ENCODE measurements at places on chromosomes 5 and 9.

- no peak for DNase-seq
These were observed 754 bp downstream of the GFPT2 start for GRCh38 chr5:180352116-180353047.

DNA sequence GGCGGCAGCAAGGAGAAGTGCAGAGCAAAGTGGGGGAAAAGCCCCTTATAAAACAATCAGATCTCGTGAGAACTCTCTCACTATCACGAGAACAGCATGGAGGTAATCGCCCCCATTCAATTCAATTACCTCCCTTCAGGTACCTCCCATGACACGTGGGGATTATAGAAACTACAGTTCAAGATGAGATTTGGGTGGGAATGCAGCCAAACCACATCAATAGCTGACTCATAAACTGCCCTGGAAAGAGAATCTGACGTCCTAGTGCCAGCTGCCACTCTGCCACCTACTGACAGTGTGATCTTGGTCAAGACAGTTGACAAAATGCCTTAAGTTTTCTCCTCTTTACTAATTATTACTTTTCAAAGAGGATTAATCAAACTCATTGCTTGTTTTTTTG lies 128.3 kb downstream of the GPBP1 start:
- DNase-seq, result peak; percentile 11

DNA sequence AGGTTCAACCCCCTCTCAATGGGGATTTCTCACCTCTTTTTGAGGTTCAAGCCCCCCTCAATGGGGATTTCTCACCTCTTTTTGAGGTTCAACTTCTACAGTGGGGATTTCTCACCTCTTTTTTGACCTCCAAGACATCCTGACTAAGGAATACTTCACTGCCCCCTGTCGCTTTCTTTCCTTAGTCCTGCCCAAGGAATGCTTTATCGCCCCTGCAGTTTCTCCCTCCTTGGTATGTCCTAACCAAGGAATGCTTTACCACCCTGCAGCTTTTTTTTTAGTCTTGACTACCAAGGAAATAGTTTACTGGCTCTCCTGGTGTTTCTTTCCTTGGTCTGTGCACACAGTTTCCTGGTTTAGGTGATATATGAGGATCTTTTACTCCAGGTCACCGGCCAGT lies 9.6 kb upstream of the IRGM start:
- DNase-seq, result no peak

- DNase-seq, result no peak
These were observed 300 bp downstream of the FAM163B start for GRCh38 chr9:133608889-133609288.

GRCh38 chr5:38258319-38259061 lies at the start of gene EGFLAM:
TSS of gene EGFLAM (plus strand) at chr5:38258559. CDS start at chr5:38258755, 196 bp downstream.
- DNase-seq, result no peak

DNA sequence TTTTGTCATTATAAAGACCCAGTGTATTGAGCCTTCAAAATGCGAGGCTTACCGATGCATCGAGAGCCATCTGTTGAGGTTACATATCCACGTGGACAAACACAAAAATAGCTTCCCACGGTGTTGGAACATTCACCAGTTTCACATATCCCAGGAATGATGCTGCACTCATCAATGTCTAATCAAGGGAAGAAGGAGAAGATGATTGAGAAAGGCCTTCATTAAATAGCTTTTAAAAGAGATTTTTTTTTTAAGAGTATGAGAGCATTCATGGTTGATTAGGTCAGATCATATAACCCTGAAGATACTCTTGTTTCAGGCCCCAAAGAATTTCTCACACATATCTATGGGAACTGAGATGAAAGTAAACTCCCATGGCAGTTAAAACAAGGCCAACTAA lies 129.4 kb downstream of the FBN2 start:
- DNase-seq, result no peak

GRCh38 chr9:101586651-101587050 lies 8.1 kb downstream of the PPP3R2 start:
- no peak for DNase-seq

GRCh38 chr9:114655689-114656088 lies 1.9 kb downstream of the TEX53 start:
- DNase-seq, result no peak

DNA sequence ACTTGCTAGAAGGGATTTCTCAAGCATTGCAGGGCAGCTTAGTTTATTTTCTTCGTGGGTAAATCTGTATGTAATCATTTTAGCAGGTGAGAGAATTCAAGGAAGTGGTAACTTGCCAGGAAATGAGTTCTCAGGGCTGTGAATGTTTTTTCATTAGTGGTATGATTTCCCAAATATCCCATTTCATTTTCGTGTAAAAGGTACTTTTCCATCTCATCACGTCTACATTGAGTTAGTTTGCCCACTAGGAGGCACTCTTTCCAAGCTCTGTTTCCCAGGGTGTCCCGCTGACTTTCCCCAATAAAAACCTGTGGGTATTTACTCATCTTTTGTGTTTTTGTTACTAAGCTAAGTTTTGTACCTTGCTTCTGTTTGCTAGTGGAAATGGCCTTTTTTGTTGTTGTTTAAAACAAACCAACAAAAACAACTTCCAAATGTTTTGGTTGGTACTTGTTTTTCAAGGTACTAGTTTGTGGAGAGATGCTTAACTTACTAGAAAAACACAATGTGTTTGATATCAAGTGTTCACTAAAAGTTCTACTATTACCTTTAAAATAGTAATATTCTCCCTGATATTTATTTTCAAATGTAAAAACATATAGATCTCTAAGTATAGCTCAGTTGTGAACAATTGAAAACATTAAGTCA lies 373.6 kb downstream of the ADGRV1 start:
- DNase-seq, result no peak

DNA sequence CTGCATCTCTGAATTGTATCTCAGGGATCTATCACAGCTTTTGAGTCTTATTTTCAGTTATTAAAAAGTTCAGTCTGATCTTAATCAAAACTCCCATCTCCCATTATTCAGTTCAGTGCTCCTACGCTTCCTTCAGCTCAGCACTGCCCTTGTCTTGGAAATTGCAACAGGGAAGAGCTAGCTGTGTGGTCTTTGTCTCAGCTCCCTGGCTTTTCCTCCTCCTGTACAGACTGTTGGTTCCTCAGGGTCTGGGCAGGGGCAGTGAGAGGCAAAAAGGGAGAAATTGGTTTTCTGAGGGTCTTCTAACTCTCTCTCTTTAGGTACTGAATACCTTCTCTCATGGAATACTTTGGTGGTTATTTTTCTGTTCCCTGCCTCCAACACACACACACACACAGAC lies 48.2 kb downstream of the PDE8B start:
- no peak for DNase-seq

DNA sequence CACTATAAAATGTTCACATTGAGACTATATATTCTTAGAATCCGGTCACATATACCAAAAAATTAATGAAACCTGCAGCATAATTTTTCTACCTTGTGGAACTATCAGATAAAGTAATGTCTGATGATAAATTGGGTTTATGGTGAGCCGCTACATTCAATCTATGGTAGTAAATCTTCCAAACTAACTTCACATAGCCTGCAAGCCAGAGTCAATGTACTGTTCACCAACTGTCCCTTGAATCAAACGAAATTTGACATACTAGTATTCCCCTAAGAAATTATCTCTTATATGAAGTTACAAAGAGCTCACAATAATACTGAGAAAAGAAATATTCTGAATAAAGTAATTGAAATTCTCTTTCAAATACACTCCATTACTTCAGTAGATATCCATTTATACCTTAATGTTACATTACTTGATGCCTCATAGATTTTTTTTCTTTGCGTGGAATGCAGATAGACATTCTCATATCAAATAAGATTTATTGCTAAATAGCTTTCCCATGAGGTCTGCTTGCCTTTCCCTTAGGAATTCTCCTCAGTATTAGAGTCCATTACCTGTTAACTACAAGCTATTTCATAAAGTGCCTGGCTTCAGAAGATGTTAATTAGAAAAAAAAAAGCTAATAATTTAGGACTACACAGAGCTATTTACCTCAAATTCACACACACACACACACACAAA lies 169.5 kb downstream of the PTPRD start:
- DNase-seq, result no peak

DNA sequence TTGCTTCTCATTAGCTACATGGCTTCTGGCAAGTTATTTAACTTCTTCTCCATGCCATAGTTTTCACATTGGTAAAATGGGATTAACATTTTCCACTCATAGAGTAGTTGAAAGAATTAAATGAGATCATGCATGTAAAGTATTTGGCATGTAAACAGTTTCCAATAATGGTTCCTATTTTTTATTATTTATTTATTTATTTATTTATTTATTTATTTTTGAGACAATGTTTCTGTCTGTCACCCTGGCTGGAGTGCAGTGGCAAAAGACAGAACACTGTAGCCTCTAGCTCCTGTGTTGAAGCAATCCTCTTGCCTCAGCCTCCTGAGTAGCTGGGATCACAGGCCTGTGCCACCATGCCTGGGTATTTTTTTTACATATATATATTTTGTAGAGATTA lies 117.7 kb downstream of the DOCK2 start:
- DNase-seq, result no peak

DNA sequence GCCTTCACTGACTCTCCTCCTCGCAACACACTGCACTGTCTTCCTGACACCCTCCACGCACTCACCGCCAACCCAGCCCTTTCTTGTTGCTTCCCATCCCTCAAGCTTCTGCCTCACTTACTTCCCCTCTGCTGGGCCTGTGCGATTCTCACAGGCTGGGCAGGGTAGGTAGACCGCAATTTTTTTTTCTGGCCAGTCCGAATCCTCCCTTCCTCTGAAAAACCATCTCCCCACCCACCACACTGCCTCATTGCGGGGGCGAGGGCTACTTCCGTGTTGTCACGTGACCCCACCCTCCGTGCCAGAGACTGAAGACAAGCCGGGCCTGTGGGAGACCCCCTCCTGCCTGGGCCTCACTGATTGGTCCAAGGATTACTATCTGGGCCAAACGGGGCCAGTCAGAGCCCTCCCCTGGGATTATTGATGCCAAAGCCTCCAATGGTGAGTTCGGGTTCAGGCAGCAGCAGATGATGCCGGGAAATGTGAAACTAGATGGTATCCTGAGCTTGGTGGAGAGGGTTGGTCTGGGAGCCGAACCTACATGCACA lies 73.1 kb downstream of the STK10 start:
- peak; percentile 52 for DNase-seq

DNA sequence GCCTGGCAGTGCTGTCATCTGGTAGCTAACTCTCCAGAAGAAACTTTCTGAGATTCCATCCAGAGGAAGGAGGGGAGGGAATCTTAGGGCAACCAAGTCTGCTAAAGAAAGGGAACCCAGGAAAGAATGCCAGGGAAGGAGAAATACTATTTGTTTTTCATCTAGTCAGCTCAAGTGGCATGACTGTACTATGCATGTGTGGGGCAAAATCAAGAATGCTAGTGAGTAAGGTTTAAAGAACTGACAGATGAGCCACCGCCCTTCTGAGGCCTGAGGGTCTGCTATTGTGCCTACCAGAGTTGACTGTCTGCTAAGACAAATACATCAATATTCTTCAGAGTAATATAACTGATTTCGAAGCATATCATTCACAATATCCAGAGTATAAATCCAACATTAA lies 204.2 kb downstream of the SLC12A2 start:
- DNase-seq, result no peak

GRCh38 chr9:137115394-137116026 lies 977 bp upstream of the DPP7 start:
- no peak for DNase-seq

DNA sequence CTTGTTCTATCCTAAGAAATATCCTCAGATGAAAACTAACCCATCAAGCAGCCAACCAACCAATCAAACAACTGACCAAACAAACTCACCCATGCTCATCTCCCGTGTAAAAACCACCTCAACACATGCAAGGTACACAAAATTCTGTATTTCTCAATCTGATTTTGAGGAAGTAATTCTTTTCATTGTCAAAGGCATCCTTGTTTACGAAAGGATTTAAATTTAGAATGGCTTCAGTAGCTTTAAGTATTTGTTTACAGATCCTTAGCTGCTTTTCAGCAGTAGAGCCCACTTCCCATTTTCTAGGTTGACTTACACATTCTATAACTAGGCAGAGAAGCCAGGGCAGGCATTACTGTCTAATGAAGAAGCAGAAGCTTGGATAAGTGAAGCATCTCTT lies 78.6 kb downstream of the NTRK2 start:
- DNase-seq, result no peak

DNA sequence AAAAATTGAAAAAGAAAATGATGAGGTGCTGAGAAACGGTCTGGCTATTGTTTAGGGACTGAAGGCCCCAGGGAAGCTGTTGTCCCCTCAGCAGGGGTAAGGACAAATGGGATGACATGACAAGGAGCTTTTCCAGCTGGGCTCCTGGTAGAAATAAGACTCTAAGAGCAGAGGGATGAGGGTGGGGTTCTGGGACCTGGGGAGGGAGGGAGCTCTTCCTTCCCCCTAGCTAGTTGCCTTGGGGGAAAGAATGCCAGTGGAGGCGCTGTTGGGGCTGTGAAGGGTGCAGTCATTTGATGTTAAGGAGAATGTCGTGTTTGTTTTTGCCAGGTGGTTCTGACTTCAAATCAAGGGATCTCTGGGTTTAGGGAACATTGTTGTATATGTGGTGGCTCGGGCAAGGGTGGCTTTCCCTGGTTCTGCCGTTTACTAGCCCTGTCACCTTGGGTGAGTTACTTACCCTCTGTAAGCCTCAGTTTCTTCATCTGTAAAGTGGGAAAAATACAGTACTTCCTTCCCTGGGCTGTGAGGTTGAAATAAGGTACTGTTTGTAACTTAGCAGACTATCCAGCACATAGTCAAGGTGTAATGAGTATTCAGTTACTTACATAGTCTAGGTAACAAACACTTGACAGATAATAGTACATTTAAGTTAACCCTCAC lies 47.8 kb downstream of the WWC1 start:
- DNase-seq, result no peak

DNA sequence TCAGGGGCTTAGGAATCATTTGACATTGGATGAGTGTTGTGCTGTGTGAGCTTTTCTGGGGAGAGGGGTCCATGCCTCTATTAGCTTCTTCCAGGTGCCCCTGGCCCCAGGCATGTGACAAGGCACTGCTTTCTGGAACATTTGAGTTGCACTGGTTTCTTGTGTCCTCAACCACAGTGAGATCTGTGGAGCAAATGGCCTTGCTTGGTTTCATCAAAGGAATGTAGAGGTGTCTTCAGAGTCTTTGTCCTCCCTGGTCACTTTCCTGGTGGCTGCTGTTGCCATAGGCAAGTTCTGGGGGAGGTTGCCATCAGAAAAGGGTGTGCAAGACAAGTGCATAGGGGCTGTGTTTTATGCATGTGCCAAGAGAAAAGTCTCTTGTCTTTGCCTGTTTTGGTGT lies 157.5 kb downstream of the MACROH2A1 start:
- DNase-seq, result no peak

DNA sequence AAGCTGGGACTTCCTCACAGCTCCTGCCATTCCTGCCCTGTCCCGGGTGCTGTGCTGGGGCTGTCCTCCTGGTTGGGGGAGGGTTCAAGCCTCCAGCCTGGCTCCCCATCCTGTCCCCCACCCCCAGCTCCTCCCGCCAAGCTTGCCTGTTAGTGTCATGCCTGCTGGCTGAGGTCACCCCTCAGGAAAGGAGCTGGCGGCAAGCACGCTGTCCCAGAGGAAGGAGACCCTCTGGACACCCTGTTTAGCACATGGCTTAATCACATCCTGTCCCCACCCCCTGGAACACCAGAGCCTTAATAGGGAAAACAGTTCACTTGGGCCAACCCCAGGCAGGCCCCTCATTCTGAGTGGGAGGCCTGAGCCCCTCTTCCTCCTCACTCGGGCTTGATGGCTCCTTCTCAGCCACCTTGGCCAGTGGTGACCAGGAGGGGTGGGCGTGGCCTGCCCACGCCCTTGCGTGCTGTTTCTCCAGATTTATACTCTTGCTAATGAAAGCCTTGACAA lies 9.2 kb upstream of the PHYHD1 start:
- no peak for DNase-seq

All from stimulated activated CD8-positive, alpha-beta memory T cell treated with anti-CD3 and anti-CD28 coated beads, Interleukin-7, amount 100 ng/mL, for 24 hours (primary cell).